ENCODE measurements at places on chromosomes 11 and 22.

DNA sequence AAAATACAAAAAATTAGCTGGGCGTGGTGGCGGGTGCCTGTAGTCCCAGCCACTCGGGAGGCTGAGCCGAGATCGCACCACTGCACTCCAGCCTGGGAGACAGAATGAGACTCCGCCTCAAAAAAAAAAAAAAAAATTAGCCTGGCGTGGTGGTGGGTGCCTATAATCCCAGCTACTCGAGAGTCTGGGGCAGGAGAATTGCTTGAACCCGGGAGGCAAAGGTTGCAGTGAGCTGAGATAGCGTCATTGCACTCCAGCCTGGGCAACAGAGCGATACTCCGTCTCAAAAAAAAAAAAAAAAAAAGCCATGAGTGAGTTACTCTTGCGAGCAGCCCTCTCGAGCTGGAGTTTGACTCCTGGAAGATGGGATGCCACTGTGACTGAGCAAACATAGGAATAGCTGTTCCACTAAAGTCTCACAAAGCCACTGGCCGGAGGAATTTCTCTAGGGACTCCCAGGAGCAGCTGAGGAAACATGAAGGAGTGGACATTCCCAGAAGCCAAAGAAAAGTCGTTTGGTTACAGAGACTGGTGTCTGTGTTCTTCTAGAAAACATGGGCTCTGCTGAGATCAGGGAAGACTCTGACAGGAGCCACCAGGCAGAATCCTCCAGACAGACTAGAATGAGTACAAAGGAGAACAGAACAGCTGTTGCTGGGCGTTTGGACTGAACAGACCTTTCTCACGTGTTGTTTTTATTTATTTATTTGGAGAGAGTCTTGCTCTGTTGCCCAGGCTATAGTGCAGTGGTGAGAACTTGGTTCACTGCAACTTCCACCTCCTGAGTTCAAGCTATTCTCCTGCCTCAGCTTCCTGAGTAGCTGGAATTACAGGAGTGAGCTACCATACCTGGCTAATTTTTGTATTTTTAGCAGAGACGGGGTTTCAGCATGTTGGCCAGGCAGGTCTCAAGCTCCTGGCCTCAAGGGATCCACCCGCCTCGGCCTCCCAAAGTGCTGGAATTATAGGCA is 32.4 kb upstream of the MYH9 start:
- DNase-seq = no peak

- no peak for DNase-seq
Observed at GRCh38 chr22:47041271-47042115, 279.0 kb downstream of the TBC1D22A start.

DNA sequence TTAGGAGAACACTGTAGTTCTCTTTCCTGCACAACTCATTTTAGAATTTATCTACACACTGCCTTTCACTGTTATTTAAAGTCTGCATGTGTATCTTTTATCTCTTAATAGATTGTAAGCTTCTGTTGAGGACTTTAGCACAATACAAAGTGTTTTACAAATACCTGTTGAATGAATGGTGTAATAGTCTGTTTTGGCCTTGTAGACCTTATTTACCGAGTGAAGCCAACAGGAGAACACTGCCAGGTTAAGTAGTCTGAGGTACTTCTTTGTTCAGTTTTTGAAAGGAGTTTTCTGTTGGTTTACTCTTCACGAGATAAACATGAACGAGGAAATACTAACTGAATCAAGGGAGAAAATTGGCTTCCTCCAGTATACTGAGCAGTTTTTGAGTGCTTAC is 31.0 kb downstream of the SIK2 start:
- DNase-seq = no peak

- DNase-seq = no peak
Observed at GRCh38 chr11:70328556-70328955, 58.1 kb downstream of the PPFIA1 start.

DNA sequence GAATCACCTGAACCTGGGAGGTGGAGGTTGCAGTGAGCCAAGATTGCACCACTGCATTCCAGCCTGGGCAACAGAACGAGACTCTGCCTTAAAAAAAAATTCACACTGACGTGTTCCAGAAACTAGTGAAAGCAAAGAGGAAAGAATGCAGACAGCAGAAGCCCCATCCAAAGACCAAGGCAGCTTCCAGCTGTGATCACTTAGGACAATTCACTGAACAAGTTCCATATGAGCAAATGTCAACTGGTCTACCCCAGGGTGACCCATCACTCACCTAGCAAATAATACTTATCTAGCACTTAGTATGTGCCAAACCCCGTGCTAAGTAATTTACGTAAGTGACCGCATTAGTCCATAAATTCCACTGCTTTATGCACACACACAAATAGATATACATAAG is 138.9 kb downstream of the LARGE1 start:
- DNase-seq = no peak

DNA sequence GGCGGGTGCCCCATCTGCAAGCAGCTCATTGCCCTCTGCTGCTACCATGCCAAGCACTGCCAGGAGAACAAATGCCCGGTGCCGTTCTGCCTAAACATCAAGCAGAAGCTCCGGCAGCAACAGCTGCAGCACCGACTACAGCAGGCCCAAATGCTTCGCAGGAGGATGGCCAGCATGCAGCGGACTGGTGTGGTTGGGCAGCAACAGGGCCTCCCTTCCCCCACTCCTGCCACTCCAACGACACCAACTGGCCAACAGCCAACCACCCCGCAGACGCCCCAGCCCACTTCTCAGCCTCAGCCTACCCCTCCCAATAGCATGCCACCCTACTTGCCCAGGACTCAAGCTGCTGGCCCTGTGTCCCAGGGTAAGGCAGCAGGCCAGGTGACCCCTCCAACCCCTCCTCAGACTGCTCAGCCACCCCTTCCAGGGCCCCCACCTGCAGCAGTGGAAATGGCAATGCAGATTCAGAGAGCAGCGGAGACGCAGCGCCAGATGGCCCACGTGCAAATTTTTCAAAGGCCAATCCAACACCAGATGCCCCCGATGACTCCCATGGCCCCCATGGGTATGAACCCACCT is 28.0 kb upstream of the L3MBTL2 start:
- DNase-seq = no peak

GRCh38 chr11:64026575-64027205 is 9.0 kb upstream of the FLRT1 start:
- DNase-seq = no peak

DNA sequence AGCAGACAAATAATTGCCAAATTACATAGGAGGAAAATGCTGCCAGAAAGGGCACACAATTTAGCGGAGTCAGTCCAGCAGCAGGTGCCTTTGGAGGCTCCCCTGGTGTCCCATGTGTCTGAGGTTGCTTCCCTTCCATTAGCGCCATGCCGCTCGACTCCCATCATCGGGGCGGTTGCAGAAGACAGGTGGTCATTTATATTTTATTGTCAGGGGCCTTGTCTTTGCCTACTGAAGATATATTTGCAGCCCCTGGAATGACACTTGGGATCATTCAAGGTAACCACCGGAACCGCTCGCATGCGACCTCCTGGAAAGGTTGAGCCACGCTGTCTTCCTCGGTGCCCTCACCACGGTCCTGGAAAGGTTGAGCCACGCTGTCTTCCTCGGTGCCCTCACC is 298.3 kb downstream of the TBC1D22A start:
- DNase-seq = no peak

GRCh38 chr11:130872981-130873380 is 43.3 kb downstream of the SNX19 start:
- DNase-seq = peak; percentile 84

GRCh38 chr11:123939317-123939716 is at the start of gene OR4D5:
Gene OR4D5 (plus strand): TSS chr11:123939617. CDS start chr11:123939617, 0 bp downstream.
- DNase-seq = no peak

- DNase-seq = peak; percentile 80
Observed at GRCh38 chr22:36362932-36363331, 24.8 kb downstream of the MYH9 start.

DNA sequence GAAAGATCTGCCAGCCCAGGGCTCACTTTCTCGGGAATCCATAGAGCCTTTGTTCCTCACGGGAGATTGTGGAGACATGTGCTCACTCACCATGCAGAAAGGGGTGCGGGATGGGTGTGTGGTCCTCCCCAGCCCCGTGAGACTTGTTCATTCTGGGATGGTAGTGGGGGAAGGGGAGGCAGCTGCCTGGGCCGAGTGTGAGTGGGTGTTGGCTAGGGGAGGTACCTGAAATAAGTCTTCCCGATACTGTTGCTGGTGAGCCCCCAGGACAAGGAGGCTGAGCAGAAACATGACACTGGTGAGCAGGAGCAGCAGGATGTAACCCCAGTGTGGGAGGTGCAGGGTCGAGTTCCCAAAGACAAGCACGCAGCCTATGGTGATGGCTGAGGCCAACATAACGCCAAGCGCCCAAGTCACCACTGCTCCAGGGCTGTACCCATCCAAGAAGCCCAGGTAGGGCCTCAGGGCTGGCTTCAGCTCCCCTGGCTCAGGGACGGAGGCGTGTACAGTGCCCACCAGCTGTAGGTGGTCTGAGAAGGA is 2.8 kb downstream of the SLC7A4 start:
- no peak for DNase-seq

DNA sequence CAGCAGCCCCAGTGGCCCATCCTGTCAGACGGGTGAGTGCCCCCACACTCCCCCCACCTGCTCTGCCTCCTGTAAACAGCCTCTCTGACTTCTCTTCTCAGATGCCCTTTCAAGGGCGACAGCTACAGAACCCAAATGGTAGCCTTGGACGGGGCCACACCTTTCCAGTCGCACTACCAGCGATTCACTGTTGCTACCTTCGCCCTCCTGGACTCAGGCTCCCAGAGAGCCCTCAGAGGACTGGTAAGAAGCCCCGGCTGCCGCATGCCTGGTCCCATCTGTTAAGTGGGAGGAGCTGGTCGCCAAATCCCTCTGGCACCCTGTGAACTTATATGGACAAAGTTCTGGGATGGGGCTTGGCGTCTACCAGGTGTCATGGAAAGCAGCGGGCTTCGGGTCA is 6.2 kb downstream of the ZP1 start:
- DNase-seq = no peak

DNA sequence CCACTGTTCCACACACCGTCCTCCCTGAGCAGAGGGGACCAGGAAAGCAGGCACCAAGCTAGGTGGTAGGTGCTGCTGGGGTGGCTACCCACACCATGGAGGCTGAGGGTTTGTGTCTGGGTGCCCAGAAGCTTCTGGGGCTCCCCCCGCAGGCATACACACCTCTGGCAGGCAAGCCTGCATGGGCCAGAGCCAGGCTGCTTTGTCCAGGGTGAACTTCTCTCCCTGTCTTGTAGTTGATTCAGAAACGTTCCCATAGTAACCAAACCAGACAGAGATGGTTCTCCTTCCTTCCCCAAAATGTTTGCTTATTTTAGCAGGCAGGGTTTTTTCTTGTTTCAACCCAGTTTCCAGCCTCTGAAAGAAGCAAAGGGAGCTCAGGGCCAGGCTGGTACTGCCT is 40.9 kb upstream of the SUSD2 start:
- DNase-seq = no peak

DNA sequence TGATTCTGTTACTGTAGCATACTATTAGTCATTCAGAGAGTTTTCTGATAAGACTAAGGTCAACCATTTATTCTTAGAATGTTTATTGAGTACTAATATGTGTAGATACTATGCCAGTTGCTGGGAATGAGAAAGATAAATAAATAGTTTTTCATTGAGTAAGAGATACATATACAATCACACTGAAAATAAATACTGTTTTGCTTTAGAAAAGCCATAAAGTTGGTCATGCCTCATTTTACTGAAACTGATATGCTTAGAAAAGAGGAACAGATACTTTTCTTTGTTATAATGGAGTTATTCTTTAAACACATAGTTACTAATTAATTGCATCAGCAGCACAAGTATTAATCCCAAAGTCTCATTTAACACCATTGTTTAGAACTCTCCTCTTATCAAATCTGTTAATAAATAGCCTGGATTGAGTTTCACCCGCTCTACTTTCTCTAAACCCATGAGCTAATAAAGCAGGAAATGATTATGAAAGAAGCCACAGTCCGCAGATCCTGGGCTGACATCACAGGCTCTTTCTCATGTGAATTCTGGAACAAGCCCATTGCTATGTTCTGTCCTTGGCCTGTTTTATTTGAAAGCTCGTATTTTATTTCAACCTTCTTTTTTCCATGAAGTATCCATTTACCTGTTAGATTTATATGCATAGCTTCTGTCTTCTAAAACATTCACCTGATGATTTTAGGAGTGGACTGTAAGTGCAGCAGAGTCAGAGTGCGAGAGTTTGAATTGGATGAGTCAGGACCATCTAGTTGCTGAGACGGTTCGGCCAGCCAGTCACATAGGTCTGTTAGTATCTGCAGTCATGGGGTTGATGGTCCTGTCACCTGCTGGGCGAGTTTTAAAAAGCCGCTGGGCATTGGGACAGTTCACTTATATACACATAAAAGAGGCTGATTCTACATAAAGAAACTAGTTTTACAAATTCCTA is 35.5 kb downstream of the PIWIL4 start:
- DNase-seq = peak; percentile 11

DNA sequence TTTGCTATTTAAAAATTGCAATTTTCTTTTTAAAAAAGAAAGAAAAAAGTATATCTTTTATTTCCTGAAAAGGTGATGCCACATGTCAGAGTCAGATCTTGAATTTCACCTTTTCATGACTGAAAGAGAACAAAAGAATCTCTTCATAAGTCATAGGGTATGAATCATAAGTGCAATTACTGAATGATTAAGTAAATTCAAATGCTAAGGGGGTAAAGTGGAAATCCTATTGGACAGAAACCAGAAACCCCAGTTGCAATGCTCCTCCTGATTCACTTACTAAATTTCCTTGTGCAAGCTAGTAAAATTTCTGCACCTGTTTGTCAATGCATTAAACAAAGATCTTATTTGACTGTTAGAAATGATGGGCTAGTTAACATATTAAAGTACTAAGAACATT is 8.2 kb upstream of the PRRG4 start:
- peak; percentile 81 for DNase-seq

GRCh38 chr11:75152090-75152489 is 1.2 kb downstream of the SLCO2B1 start:
- DNase-seq = no peak

DNA sequence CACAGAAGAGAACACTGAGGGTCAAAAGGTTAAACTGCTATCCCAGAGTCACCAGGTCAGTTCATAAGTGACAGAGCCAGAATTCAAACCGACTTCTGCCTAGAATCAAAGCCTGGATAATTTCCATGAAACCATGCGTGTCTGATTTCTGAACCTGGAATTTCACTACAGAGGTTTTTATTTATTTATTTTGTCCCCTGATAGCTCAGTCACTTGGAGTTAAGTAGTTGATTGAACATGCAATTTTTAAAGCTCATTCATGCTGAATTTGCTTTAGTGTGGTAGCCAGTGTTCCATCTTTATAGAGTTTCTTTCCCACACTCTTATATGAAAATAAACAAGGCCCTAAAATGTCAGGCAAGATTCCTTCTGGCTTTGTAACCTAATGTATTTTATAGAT is 93.2 kb downstream of the NAV2 start:
- DNase-seq = no peak

- DNase-seq = no peak
Observed at GRCh38 chr22:36319595-36320497, 66.9 kb downstream of the APOL1 start.

DNA sequence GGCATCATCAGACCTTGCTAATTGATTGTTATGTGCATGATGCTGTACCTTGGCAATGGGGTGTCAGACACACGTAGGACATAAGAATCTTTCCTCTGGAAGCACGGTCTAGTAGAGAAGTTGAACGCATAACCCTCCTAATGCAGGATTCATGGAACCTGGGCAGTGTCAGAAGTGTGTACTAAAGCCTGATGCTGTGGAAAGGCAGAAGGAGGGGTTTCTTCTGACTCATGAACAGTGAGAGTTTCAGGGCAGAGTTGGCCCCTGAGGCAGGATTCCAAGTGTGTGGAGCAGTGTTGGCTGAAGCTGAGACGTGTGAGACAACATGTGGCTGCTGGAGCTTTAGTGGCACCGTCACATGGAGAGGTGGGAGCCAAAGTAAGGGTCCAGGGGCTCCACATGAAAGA is 3.5 kb downstream of the PANX1 start:
- DNase-seq = peak; percentile 95

GRCh38 chr11:85922367-85922766 is 67.2 kb downstream of the CCDC83 start:
- DNase-seq = no peak

Data from ELR (cell line).